Activated gamma-delta T cell (primary cell): ENCODE measurements at places on chromosomes 3 and 15.

DNA sequence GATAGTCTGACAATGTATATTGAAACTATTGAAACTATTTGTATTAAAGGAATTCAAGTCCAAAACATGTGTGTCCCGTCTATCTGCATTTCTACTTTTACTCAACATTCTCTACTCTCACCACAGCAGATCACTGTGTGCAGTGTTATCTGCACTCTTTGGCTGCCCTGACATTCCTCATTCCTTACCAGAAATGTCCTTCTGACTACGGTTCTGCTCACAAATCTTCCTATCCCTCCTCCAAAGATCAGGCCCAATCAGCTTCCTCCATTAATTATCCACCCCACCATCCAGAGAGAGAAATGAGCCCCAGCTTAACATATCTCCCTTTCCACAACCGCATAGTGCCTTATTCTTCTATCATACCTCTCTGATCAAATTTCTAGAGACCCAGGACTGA is 94.7 kb downstream of the TBL1XR1 start:
- DNase-seq: no peak

GRCh38 chr3:37534940-37535339 is 326.7 kb upstream of the CTDSPL start:
- DNase-seq: no peak

GRCh38 chr3:171213907-171214306 is 187.4 kb upstream of the SLC2A2 start:
- no peak for DNase-seq

GRCh38 chr3:192122832-192123594 is 604.3 kb downstream of the FGF12 start:
- DNase-seq: no peak

DNA sequence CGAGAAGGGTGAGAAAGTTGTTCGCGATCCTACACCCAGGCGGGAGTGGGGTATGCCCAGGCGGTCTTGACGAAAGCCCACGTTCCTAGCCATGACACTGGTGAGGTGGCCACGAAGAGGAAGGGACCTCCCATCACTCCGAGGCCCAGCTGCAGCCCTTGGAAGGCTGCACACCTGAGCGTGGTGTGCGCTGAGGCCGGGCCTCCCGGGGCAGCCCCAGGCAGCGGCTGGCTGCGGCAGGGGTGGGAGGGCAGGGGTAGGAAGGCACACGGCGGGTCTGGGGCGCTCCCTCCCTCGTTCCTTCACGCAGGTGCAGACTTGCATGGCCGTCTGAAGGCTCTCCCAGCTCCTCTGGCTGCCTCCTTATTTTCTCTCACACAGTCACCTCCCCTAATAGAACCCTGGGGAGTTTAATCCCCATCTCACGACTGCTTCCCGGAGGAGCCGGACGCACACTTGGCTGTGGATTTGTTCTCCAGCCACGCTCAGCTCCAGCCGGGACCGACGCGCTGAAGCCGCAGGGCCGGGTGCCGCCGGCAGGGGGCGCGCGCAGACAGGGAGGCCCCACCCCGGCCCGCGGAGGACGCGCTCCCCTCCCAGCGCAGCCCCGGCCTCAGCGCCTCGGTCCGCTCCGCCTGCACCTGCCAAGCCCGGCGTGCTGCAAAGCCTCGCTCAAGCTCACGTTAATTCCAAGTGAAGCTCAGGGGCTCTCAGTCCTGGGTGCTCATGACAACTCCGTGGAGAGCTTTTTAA is 37.8 kb upstream of the MUC4 start:
- DNase-seq: no peak

DNA sequence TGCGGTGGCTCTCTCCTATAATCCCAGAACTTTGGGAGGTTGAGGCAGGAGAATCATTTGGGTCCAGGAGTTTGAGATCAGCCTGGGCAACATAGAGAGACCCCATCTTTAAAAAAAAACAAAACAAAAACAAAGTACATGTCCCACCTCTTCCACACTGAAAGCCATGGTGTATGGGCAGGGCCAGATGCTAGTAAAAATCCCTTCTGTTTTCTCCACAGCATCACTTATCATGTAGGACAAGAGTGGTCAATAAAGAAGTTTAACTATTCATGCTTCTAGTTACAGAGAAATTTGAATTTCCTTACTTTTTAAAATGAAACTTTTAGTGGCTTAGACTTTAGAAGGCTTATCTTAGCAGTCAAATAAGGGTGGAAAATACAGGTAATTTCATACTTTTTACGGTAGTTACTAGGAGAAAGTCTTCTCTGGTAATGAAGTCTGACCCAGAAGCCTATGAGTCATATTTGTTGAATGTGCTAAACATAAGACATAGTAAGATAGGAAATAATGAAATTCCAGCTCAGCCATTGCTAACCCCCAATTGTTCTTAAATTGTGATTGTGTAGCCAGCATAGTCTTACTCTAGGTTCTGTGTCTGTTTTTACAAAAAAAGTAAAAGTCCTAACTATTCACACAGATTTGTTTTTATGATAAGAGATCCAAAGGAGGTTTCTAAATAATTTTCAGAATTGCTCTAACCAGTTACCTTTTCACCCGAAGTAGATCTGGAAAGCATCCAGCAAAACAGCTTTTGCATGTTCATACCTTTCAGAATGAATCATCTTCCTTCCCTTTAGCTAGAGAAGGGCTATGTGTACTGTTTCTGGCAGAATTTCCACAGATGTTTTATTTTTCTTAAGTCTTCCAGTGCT is 16.4 kb upstream of the ZNF609 start:
- no peak for DNase-seq

DNA sequence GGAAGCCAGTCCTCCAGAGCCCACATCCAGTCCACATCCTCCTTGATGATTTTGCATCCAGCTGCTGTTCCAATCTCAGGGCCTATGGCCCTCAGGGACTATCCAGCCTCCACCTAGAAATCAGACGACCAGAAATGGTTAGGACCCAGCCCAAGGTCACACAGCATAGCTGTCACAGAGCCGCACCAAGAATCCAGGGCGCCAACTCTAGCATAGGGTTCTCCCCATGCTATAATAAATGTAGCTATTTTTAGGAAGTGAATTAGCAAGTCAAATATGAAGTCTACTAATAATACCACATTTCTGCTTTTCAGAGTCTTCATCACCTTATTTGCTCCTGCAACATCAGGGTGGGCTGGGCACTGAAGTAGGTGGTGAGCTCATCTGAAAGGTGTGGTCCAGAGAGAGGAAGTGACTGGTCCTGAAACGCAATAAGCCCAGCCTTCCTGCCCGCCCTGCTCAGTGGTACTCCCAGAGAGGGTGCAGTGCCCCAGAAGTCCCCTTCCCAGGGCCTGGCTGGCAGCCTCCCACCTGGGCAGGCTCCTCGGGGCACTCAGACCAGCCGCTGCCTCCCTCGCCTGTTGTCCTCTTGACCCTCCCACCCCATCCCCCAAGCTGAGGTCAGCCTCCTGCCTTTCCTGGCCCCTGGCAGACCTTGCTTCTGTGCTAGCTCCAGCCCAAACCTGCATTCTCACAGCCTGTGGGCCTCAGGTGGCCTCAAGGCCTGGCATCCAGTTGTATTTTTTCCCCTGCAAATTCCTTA is 17.6 kb upstream of the CYP11A1 start:
- no peak for DNase-seq

DNA sequence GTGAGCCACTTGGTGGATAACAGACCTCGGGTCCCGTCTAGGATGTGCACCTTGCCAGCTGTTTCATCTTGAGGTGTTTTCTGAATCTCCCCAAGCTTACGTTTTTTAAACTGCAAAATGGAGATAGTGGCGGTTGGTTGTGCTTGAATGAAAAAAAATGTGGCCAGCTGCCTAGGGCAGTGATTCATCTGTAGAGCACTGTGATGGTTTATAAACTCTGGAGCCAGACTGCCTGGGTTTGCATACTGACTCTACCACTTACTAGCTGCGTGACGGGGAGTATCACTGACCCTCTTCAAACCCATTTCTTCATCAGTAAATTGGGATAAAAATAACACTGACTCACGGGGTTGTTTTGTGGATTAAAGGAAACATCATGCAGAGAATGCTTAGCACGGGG is 159.1 kb downstream of the CHL1 start:
- no peak for DNase-seq

- no peak for DNase-seq
These were observed 34.0 kb upstream of the SH3GL3 start for GRCh38 chr15:83413054-83413719.

GRCh38 chr3:155046935-155047334 is 33.2 kb upstream of the MME start:
- DNase-seq: no peak

- no peak for DNase-seq
These were observed 175.5 kb downstream of the CFAP20DC start for GRCh38 chr3:58874248-58874741.
